ENCODE measurements at places on chromosomes 2 and 18. TPM values are rescaled to one million over a fixed set of nuclear protein-coding genes. Genes with fewer than 3 reads are reported as not detected.

CROCC2 gene
- 0.03 TPM for total RNA-seq

KCTD18 gene
- total RNA-seq = 12.7 TPM

DPYSL5 gene
- not detected for total RNA-seq

IL36RN gene
- not detected for total RNA-seq

RGPD3 gene
- total RNA-seq = 0.09 TPM

PLB1 gene
- total RNA-seq = 2.2 TPM

ELOA2 gene
- not detected for total RNA-seq

CCDC74B gene
- total RNA-seq = 1.4 TPM

SOX11 gene
- 0.91 TPM for total RNA-seq

- no peak for DNase-seq
Measured at GRCh38 chr2:174493549-174494331, 6.9 kb upstream of the GPR155 start.

GRCh38 chr2:118290411-118291250, 202.4 kb downstream of the INSIG2 start:
- DNase-seq = no peak

- DNase-seq = no peak
Measured at GRCh38 chr2:57126410-57126809, 920.2 kb upstream of the VRK2 start.

DNA sequence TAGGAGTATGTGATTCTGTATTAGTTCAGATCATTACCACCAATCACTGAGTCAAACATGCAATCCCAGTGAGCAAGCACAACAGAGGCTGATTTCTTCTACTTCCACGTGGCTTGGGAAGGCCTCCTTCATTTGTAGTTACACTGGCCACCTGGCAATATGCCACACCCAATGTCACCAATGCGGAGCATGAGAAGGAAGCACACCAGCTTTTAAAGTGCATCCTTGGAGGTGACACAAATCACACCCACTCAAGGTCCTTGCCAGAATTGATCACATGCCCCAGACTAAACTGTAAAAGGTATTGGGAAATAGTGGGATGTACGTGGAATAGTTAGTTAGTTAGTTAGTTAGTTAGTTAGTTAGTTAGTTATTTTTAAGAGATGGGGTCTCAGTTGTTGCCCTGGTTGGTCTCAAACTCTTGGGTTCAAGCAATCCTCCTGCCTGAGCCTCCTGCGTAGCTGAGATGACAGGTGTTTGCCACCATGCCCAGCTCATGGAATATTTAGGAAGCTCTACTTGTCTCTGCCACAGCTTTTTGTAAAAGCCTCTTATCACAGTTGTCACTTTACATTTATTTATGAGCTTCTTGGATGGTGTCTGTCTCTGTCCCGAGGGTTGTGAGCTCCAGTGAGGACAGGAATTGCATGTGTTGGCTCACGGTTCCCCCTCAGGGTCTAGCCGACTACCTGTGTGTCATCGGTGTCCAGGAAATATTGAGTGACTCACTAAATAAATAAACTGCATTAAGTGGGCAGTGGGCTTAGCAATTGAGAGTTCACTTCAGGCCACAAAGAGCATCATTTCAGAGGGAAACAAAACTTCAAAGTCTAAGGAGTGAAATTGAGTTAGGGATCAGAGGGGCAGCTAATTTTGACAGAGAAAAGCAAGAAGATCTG, 28.1 kb upstream of the CAB39 start:
- no peak for DNase-seq

DNA sequence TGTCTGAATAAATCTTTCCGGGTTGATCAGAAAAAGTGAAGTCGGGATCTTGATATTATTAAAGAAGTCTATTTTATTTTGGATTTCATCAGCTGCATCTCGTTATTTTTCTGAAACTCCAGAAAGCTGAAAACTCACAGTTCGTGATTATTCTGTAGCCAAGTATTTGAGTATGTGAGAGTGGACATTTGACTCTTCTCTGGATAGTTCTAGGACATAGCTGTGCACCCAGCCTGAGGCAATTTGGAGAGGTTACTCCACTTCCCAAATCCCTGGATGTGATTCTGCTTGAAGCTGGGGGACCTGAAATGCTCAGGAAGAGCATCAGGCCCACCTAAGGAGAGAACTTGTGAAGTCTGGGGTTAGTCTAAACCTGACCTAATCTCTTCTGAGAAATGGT, 117.6 kb upstream of the PID1 start:
- no peak for DNase-seq

DNA sequence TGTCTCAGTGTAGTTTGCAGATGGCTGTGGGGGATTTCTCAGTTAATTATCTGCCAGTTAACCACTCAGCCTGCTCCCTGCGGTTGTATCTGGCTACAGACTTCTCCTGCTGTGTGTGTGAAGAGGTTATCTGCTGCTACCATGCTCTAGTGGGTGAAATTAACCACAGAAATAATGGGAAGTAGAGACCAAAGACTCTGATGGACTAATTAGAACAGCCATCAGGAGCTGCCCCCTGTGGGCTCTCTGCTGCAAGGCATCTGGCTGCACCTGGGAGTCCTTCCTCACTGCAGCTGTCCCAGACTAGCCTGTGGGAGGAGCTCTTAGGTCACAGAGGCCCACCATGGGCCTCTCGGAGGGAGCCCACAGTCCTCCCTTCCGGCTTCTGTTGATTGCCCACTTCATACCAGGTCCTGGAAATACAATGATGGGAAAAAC, 66.6 kb downstream of the CTIF start:
- no peak for DNase-seq

- peak; percentile 40 for DNase-seq
Measured at GRCh38 chr2:72989770-72990556, 72.6 kb downstream of the EMX1 start.

DNA sequence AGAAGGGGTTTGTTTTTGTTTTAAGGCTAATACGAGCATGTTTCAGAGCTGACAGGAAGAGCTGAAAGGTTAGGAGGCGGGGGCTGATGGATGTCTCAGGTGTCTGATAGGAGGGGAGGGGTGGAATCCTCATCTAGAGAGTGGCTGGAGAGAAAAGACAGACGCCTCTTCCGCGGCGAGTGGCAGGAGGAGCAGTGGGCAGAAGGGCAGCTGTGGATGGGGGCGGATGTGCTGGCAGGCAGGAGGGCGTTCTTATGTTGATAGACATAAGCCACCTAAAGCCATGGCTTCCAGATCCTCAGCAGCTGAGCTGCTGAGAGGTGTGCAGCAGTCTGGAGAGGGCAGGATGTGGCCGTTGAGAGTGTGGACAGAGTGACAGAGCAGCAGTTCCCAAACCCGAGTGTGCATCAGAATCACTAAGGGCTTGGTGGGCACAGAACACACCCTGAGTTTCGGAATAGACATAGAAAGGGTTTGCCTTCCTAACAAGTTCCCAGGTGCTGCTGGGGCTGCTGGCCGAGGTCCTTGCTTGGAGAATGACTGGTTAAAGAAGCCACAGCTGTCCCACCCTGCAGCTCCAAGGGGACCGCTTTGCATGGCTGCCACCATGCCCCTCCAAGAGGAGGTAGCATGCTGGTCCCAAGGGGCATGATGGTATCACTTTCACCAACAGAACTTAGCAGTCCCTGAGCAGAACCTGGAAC, 3.0 kb upstream of the ITM2C start:
- DNase-seq = no peak

DNA sequence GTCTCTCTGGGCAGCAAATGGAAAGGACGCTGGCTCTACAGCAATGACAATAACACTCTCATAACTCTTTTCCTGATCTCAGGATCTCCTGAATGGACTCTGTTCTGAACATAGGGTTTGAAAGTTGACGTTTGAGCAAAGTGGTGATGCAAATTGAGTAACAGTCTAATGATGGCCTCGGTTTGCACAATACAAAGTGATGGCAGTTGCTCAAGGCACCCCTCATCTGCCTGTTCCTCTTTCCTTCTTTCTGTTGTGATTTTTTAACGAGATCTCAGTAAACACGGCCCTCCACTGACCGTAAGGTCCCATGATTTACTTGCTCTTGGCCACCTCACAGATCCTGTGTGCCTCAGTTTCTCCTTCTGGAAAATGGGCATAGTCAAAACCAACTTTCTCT, 303.6 kb downstream of the SLC8A1 start:
- no peak for DNase-seq

GRCh38 chr2:219398721-219399363, 11.1 kb upstream of the DNPEP start:
- no peak for DNase-seq

GRCh38 chr2:9663008-9663879, 32.4 kb upstream of the YWHAQ start:
- no peak for DNase-seq

DNA sequence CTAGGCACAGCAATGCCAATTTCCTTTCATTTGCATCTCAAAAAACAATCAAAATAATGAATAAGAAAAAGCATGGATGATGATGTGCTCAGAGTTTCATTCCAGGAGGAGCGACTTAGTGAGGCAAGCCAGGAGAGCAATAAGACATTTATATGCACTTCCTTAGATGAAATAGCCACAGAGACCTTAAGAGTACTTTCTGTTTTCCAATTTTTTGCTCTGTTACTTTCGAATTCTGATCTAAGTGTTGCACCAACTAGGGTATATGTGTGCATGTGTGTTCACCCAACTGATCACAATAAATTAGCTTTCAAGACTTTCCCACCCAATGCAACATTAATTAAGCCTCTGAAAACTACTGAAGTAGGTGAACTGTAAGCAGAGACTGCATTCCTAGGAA, 709 bp downstream of the RAB27B start:
- DNase-seq = no peak

- DNase-seq = no peak
Measured at GRCh38 chr2:191391171-191391570, 146.0 kb downstream of the MYO1B start.

GRCh38 chr18:11437046-11437445, 172.3 kb upstream of the SLC35G4 start:
- no peak for DNase-seq

DNA sequence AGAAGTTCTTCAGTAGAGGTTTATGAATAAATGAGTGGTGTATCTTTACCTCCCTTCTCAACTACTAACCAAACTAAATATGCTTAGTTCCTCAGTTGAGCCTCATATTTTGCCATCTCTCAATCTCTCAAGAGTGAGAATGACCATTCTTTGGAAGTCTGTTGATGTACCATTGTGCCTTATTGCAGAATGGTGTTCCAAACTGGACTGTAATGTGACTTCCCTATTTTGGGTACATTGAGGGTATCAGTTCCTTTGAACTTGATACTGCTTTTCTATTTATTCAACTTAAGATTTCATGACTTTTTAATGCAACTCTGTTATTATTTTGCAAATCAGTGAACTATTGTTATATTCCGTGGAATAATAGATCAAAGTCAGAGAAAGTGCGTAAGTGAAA, 159.4 kb downstream of the PTPRM start:
- DNase-seq = no peak

- DNase-seq = no peak
Measured at GRCh38 chr18:77918730-77919129, 669.1 kb downstream of the GALR1 start.

- DNase-seq = no peak
Measured at GRCh38 chr2:66014450-66014849, 420.5 kb upstream of the MEIS1 start.

- no peak for DNase-seq
Measured at GRCh38 chr2:220215785-220216184, 588.4 kb downstream of the SLC4A3 start.

GRCh38 chr2:18703555-18703954, 114.2 kb upstream of the NT5C1B start:
- DNase-seq = no peak

GRCh38 chr18:68466672-68467071, 248.2 kb downstream of the TMX3 start:
- DNase-seq = no peak

DNA sequence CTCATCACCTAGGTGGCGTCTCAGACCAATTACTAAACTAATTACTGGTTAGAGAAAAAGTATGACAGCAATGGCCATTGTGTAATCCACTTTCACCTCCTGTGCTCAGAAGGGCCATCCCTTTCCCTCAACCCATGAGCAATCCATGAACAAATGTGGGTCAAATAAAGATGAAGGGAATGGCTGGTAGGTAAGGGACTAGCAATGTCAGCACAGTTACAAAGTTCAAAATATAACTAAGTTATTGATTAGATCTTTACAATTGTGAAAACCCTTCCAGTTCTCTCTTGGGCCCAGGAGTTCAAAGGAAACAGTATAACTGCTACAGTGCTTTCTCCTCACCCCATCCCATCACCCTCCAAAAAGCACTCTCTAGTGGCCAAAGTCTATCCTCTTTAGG, 98.3 kb downstream of the DTNA start:
- DNase-seq = no peak

DNA sequence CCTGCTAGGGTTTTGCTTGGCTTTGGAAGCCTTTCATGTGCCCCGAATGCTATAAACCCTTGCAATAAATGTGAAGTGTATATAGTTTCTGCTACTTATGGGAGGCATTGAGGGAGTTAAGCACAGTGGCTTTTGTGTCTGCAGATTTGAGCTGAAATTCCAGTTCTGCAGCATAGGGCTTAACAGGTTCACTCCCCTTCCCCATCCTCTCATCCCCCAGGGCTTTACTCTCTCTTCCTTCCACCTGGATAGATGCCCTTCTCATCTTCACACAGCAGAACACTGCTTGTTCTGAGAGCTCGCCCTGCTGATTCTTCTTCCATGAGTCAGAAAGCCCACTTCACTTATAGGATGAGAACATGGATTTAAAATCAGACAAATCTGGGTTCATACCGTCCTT, 37.2 kb downstream of the SOX11 start:
- DNase-seq = no peak

- DNase-seq = no peak
Measured at GRCh38 chr2:145987793-145988192, 1467.9 kb upstream of the ZEB2 start.
